Endodermal cell (in vitro differentiated cells): ENCODE measurements at places on chromosomes 1 and 21. TPM values are rescaled to one million over a fixed set of nuclear protein-coding genes. Genes with fewer than 3 reads are reported as not detected.

- DNase-seq = no peak
Observed at GRCh38 chr1:62954758-62955157, 170.8 kb downstream of the ATG4C start.

DNA sequence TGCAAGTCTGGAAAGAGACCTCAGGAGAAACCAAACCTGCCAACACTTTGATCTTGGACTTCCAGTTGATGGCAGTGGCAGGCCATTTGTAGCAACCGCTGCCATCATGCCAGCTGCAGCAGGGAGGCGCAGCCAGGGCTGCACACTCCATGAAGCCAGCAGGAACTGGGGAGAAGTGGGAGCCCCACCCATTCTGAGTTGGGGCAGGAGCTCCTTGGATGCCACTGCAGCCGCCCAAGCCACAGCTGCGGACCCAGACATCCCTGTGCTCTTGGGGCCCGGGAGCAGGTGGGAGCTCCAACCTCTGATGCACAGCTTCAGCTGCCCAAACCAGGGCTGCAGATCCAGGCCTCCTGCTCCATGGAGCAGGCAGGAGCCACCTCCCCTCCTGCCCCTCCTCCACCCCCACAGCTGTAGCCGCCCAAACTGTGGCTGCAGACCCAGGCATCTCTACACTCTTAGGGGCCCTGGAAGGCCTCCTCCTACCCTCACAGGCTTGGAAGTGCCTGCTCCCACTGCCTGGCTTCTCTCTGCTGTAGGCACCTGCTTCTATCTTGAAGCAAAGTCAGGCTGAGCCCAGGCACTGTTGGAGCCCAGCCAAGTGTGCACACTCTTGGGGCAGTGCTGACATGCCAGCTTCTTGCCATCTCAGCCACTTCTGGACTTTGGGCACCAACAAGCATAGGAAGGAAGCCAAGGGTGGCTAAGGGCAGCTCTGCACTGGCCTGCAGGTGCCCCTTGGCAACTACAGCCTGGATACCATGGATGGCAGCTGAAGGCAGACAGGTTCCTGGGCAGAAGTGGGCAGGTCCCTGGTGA lies 20.0 kb upstream of the DISP1 start:
- no peak for DNase-seq

GRCh38 chr1:168206111-168206510 lies 19.7 kb upstream of the SFT2D2 start:
- no peak for DNase-seq

- DNase-seq = no peak
Observed at GRCh38 chr1:203678943-203679661, 52.5 kb downstream of the ATP2B4 start.

DNA sequence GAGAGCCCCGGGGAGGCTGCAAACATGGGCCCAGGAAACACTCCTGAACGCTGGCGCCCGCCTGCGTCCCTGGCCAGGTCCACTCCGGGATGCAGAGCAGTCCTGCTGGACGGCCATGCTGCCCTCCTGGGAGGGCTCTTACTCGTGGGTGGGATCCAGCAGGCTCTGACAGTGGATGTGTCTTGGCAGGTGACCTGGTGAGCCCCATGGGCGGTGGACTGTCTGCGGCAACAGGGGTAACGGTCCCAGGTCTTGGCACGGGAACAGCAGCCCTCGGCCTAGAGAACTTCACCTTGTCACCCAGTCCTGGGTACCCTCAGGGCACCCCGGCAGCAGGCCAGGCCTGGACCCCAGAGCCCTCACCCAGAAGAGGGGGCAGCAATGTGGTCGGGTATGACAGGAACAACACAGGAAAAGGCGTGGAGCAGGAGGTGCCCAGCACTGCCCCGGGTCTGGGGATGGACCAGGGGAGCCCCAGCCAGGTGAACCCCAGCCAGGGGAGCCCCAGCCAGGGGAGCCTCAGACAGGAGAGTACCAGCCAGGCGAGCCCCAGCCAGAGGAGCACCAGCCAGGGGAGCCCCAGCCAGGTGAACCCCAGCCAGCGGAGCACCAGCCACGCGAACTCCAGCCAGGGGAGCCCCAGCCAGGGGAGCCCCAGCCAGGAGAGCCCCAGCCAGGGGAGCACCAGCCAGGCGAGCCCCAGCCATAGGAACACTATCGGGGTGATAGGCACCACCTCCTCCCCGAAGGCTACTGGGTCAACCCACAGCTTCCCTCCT lies 39.8 kb downstream of the UMODL1 start:
- no peak for DNase-seq

DNA sequence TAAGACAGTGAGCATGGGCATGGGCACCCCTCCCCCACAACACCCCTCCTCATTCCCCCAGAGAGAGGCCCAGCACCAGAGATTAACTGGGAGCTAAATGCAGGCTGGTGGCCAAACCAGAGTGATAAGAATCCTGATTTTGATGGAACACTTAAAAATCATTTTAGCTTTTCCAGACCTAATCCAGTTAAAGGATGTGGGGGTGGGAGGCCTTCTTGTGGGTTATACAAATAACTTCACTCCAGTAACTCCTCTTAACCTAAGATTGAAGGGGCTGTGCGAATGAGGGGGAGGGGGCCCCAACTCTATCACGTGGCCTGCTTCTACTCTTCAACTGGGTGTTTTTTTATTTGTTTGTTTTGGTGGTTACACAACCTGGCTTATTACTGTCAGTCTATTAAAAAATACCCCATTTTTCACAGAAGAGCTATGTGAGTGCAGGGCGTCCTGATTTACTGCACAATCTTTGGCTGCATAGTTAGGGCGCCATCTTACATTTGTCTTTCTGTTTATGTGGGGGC lies 398.1 kb upstream of the LYPLAL1 start:
- DNase-seq = no peak

DNA sequence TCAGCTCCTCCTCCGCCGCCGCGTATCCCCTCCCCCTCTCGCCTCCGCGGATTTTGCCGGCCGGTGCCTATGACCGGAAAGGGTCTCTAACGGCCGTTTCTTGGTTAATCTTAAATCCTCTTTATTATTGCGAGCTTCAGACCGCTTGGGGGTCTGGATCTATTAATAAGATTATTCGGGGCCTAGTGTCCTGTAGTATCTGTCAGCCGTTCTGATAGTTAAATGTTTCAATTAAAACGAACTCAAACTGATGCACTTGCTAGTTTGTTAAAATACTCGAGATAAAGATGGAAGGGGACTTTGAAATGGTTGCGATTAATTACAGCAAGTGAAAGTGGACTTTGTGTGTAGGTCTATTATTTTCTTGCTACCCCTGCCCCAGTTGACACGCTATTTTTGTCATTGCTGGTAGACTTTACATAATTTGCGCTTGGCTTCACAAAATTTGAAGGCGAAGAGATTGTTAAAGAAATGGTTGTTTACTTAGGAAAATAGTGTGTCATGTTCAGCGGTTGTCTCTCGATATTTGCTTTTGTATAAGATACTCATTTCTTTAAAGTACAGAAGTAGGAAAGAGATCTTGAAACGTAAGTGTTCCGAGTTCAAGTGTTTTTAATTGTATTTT lies 779 bp downstream of the SON start:
- no peak for DNase-seq

DNA sequence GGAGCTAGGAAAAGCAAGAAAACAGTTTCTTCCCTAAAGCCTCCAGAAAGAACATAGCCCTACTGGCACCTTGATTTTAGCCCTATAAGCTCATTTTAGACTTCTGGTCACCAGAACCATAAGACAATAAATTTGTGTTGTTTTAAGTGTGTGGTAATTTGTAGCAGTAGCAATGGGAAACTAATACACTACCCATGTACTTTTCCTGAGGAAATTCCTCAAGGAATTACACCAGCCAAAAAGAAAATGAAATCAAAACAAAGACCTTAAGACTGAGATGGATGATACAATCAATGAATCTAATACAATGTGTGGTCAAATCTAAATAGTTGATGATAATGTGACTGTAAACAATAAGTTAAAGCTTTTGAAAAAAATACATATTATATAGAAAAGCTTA lies 11.8 kb downstream of the VAMP4 start:
- DNase-seq = no peak

- no peak for DNase-seq
Observed at GRCh38 chr1:67588178-67588855, 96.7 kb upstream of the GADD45A start.

DNA sequence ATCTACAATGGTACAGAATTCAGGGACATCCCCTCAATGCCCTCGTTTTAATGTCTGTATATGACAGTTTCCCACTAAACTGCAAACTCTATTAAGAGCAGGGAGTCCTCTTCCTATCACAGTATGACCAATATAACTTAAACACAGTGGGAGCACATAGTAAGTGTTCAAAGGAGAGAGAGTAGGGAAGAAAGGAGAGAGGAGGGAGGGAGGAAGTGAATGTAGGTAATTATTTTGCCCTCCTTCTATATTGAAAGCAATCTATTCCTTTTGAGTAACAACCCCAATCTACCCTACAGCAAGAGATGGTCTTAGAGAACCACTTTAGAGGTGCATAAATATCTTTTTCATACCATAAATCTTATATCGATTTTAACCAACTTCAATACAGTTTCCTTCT lies 121.4 kb downstream of the MRPL39 start:
- no peak for DNase-seq

DNA sequence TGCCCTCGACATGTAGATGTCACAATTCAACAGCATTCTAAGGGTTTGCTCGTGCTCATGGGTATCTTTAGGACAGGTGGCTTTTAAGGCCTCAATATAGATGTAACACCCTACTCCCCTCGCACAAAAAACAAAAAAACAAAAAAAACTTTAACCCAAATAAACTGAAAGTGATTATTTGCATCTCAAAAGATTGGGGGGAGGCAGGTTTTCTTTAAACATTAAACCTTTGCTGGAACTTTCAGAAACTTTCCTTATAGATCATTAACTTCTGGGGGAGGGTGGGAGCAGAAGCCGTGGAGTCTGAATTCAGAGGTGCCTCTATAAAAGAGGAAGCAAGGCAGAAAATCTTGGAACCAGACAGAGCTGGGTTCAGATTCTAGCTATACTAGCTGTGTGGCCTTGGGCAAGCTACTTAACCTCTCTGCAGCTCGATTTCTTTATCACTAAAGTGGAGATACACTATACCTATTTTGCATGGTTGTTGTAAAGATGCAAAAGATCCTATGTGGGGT lies 3.2 kb upstream of the KIAA1614 start:
- peak; percentile 7 for DNase-seq

- DNase-seq = peak; percentile 42
Observed at GRCh38 chr1:164587617-164588501, 28.9 kb downstream of the PBX1 start.

GRCh38 chr1:207486198-207486597 lies 9.8 kb upstream of the CR1 start:
- no peak for DNase-seq

DNA sequence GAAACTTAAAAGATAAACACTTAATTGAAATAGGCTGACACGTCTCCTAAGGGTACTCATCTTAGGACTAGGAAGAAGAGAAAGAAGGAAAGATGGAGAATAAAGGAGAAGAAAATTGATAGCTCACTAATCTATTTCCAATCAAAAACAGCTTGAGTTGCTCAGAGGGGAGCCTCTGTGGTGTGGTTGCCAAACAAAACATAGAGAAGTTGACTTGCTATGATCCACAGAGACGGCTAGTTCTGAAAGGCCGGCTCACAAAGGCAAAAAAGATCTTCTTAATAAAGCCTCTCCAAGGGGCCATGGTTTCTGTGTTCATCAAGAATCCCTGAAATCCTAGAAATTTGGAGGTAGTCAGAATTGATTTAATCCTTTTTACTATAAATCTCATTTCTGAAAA lies 644.1 kb downstream of the LMO4 start:
- DNase-seq = no peak

DNA sequence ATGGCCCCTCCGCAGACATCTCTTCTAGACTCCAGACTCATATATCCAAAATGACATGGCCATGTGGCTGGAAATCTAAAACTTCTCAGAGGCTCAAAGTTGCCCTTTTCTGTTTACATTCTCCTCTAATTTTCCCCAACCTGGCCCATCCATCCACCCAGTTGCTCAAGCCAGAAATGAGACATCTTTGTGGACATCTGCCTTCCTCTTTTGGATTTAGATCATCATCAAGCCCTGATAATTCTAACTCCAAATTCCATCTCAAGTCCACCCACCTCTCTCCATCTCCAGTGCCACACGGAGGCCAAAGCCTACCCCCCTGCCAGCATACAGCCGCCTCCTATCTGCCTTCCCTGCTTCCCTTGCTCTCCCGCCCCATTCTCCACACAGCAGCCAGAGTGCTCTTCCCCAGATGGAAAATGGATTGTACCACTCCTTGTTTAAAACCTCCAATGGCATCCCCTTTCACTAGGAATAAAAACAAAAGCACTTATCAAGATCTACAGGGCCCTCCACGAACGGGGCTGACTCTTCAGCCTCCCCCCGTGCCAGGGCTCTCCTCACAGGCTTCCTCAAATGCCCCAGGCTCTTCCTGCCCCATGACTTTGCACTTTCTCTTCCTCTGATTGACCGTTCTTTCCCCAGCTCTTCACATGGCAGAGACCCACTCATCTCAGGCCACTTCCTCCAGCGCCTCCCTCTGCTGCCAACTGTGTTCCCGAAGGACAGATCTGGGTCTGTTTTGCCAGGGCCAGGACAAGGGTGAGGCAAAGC lies 40.1 kb downstream of the SYT6 start:
- DNase-seq = no peak

DNA sequence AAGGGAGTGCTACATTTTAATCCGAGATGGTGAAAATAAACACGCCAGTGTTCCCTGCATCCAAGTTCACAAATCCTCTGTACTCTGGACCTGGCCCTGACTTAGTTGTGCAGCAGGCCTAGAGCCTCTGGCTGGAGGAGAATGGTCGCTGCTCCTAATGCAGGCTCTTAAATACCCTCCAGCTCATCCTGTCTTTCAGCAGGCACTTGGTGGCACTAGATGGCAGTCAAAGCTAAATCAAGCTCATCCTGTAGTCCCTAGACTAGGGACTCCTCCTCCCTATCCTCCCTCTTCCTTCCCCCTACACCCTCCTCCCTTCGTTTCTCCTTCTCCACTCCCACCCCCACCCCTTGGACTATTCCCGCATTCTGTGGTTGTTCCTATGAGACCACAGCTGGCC lies 41.6 kb upstream of the MTR start:
- DNase-seq = peak; percentile 79

GRCh38 chr1:11731691-11732283 lies 4.1 kb upstream of the AGTRAP start:
- peak; percentile 80 for DNase-seq

The ADAM30 gene
- not detected in 3 replicates for total RNA-seq

The PCSK9 gene
- 59.9 and 60.0 TPM in 2 replicates for total RNA-seq

The C1orf226 gene
- total RNA-seq = 5.1 and 5.4 TPM in 2 replicates

The RHD gene
- total RNA-seq = not detected in 3 replicates

The ASPM gene
- 31.7 and 31.8 TPM in 2 replicates for total RNA-seq

The GJB5 gene
- 0.20 and 0.34 TPM in 2 replicates for total RNA-seq

The SPATA21 gene
- not detected in 3 replicates for total RNA-seq

The SYTL1 gene
- total RNA-seq = 6.7 to 8.7 TPM (median 7.5 TPM) in 3 replicates

The LIN28A gene
- 997 and 1,041 TPM in 2 replicates for total RNA-seq

The C1orf185 gene
- total RNA-seq = not detected in 2 replicates

The MYOC gene
- total RNA-seq = not detected in 2 replicates

The FAM177B gene
- total RNA-seq = not detected in 3 replicates
